ENCODE measurements at places on chromosomes 3 and 15. TPM values are rescaled to one million over a fixed set of nuclear protein-coding genes. Genes with fewer than 3 reads are reported as not detected.

The CCDC13 gene
- 0.65 TPM for total RNA-seq

The SCN11A gene
- total RNA-seq: not detected

The FRMD5 gene
- total RNA-seq: 3.0 TPM

The CACNA2D3 gene
- total RNA-seq: 0.14 TPM

The GOLGA6L10 gene
- total RNA-seq: 1.2 TPM

The STRIT1 gene
- total RNA-seq: not detected

The GUCA1C gene
- 0.23 TPM for total RNA-seq

The PP2D1 gene
- not detected for total RNA-seq

The B3GALNT1 gene
- 17.1 TPM for total RNA-seq

The WDR72 gene
- 2.3 TPM for total RNA-seq

The MYL3 gene
- total RNA-seq: 4.2 TPM

The AVEN gene
- 25.3 TPM for total RNA-seq

The CATSPER2 gene
- total RNA-seq: 0.17 TPM

The ATP2B2 gene
- total RNA-seq: not detected

The FBN1 gene
- 75.2 TPM for total RNA-seq

The COL8A1 gene
- 60.5 TPM for total RNA-seq

The GOLGA6B gene
- not detected for total RNA-seq

The ABI3BP gene
- total RNA-seq: not detected

The TRA2B gene
- total RNA-seq: 140 TPM

The CCK gene
- total RNA-seq: not detected

The SLC51A gene
- 0.12 TPM for total RNA-seq

The GCNT3 gene
- total RNA-seq: 8.5 TPM

The MOBP gene
- total RNA-seq: not detected

The LRRC34 gene
- total RNA-seq: 17.1 TPM

The CCR8 gene
- total RNA-seq: not detected

All from epithelial cell of proximal tubule (primary cell).